ENCODE measurements at places on chromosomes 1 and 21.
A peak's percentile ranks its signal among the peaks of the same experiment; 100 is the strongest.

DNA sequence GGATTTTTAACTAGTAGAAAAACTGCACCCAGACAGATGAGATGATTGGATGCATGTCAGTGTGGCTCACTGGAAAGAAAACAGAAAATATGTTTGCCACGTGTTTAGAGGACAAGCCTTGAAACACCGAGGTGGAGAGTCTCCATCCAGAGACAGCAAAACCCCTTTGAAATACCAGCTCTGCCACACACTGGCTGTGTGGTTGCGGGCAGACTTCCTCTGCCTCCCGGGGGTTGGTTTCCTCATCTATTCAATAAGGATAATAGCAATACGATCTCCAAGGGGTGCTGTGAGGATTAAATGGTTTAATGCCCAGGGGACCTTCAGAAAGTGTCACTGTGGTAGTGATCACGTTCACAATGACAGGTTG lies 67.2 kb upstream of the PARP1 start:
- DNase-seq: no peak

DNA sequence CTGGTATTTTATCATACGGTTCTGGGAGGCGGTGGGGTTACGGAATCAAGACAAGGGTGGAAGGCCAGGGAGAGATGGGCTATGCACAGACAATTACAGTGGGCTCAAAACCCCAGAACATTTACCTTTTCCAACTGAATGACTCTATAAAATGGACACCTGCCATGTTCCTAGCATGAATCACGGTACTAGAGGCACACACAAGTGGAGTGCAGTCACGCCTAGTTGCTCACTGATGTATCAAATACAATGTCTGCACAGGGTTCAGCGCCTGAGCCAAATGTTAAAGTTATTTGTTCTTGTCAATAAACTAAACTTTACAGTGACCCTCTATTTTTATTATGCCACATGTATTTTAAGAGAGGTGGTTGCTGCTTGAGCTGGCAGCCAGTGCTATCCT lies 121.4 kb downstream of the ATG4C start:
- no peak for DNase-seq

DNA sequence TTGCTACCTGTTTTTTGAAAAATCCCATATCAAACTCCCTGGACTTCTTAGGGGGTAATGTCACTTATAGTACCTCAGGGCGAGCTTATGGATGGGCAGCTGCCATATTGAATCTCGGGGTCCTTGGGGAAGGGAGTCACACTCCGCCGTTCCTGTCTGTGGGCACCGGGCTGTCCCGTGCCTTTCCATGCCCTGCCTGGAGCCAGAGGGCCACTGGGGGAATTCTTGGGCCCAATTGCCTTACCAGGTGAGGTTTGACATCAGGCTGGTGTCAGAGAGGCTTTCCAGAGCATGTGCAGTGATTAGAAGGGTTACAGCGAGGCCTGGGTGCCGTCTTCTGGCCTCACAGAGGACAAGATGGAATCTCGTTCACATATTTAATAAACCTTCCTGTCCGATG lies 28.8 kb downstream of the QSOX1 start:
- no peak for DNase-seq

- DNase-seq: no peak
Measured at GRCh38 chr1:179278920-179279319, 14.7 kb upstream of the SOAT1 start.

DNA sequence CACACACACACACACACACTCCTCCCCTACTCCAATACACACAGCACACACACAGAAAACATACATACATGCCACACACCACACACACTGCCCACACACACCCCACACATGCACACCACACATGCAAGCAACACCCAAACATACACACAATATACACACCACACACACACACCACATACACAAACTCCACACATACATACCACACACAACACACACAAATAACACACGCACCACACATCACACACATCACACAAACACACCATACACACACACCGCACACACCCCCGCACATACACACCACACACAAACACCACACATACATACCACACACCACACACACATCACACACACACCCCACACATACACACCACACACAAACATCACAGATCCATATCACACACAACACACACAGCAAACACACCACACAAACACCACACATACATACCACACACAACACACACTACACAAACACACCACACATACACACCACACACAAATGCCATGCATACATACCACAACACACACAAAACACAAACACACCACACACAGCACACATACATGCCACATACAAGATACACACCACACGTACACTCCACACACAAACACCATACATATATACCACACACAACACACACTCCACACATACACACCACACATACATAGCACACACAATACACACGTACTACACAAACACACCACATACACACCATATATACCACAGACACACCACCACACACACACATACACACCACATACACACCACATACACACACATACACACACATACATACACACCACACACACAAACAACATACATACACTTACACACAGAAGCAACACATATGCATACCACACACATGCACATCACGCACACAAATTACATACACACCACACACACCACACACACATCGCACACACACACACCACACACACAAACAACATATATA lies 932 bp upstream of the RAB7B start:
- no peak for DNase-seq

- no peak for DNase-seq
Measured at GRCh38 chr1:191065346-191065745, 587.7 kb upstream of the BRINP3 start.

GRCh38 chr1:198259333-198260074 lies 102.7 kb downstream of the NEK7 start:
- DNase-seq: no peak

GRCh38 chr1:150567341-150567716 lies 12.1 kb downstream of the MCL1 start:
- peak; percentile 81 for DNase-seq

GRCh38 chr1:156746728-156747631 lies 4.5 kb downstream of the HDGF start:
- DNase-seq: peak; percentile 85

DNA sequence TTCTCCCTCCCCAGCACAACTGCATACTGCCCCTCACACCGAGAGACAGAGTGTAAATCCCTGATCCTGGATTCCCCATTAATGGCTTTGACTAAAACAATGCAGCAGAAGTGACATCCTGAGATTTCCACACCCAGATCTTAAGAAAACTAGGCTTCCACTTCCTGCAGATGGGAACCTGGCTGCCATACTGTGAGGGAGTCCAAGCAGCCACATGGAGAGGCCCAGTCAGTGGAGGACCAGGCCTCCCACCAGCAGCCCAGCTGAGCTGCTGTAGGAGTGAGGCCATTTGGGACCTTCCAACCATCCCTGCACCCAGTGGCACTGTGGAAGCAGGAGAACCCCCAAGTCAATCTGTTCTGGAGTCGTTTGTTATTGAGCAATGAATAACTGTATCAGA lies 120.6 kb downstream of the CRYAA start:
- no peak for DNase-seq

DNA sequence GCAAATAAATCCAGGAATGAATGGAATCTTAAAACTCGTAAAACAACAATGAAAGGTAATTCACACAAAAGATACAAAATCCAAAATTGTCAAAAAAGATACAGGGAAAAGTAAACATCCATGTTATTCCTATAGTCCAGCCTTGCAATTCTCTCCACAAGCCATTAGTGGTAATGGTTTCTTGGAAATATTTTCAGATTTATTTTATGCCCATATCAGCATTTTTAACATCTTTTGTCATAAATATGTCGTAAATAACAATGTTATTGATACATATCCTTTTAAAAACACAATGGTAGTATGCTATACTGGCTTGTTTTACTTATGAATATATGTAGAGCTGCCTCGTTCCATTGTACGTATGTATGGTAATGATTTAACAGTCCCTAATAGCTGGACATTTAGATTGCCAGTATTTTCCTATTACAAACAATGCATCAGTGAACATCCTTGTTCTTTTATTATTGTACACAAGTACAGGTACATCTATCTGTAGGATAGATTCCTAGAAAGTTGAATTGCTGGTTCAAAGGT lies 30.6 kb downstream of the DNTTIP2 start:
- no peak for DNase-seq

GRCh38 chr1:230073371-230074035 lies 6.5 kb downstream of the GALNT2 start:
- DNase-seq: no peak

DNA sequence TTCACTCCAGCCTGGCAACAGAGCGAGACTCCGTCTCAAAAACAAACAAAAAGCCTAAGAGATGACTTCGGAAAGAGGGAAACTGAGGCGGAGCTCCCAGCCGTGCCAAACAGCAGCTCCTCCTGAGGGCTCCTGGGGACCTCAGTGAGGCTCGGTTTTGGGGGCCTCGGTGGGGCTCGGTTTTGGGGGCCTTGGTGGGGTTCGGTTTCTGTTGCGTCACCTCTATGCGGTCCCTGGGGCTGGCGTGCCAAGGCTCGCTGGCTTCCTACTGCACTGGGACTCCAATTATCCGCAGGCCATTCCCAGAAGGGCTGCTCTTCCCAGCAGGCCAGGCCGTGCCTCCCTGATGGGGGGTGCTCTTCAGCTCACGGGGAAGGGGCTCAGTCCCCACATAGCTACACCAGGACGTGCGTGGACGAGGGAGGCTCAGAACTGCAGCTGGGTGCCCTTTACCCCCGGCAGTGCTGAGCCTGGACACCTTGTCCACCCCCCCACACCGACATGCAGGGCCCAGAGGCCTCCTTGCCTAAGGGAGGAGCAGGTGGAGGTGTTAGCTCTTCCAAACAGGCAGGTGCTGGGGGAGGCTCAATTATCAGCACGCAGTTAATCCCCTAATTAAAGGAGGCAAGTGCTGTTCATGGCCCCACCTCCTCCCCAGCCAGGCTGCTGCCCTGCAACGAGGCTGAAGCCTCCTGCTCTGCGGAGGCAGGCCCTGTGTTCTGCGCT lies 5.1 kb upstream of the C1orf159 start:
- DNase-seq: no peak

DNA sequence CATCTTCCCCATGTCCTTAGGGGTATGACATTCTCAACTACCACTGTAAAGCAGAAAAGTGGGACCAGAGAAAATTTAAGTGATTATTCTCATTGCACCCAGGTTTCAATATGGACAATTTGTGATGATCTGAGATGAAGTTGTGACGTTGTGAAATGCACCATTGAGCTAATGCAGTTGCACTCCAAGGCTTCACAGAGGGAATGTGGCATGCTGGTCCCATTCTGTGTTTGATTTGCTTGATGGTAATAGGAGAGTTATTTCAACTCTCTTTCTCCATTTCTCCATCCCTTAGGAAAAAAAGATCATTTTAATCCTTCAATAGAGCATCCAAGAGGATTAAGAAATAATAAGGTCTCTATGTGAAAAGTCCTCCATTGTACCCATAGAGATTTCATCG lies 136.6 kb downstream of the SLC30A10 start:
- DNase-seq: no peak

DNA sequence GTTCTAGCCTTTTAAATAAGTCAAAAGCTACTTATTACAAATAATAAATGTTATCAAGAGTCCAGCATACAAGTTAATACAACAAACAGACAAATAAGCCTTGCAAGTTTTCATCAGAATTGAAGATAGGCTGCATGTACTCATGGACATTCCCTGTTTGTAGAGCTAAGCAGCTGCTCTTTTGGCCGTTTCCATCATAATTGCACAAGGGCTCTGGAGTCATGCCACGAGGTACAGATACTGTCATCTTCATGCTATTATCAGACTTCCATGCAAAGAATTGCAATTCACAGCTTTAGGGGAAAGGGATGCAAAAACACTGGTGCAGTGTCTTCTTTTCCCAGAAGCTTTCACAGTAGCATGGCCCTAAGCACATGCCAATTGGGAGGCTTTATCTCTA lies 52.8 kb upstream of the TBX15 start:
- no peak for DNase-seq

DNA sequence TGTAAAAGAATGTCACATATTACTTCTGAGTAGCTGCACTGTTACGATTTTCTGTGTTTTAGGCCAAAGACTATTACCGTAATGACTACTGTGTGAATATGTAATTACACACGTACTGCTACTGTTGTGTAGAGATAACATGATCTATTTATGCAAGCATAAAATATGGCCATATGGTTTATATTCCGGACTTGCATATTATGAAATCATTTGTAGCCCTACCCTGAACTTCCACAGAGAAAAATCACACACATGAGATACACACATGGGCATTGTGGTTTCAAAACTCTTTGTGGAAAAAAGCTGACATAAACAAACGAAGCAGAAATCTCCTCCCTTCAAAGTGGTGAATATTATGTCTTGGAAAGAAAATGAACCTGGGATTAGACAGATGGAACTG lies 373.0 kb upstream of the ADAMTS5 start:
- DNase-seq: no peak

GRCh38 chr1:221638595-221638994 lies 103.3 kb downstream of the DUSP10 start:
- DNase-seq: no peak

GRCh38 chr1:216144661-216145450 lies 278.4 kb downstream of the USH2A start:
- DNase-seq: no peak

GRCh38 chr1:208499601-208500000 lies 255.4 kb upstream of the PLXNA2 start:
- DNase-seq: no peak

All from CD4-positive, alpha-beta T cell treated with Interleukin-4 for 1 hour (primary cell).